ENCODE measurements at places on chromosomes 2 and 18.

DNA sequence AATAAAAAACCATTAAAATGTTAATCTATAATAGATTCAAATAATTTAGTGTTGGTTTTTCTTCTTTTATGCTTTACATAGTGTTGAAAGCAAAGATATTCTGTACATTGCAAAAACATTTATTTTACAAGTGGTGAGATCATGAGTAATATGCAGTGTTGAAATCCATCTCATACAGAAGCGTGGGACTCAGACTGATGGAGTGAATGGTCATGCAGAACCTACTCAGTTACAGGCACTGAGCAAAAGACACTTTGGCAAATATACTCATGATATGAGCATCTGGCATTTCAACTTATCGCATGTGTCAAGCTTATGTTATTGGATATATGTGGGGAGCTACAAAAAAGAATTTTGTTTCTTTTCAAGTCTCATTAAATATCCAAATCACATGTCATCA, 620.2 kb upstream of the NETO1 start:
- DNase-seq = peak; percentile 33

- no peak for DNase-seq
Measured at GRCh38 chr2:10002681-10003080, 40.7 kb upstream of the KLF11 start.

DNA sequence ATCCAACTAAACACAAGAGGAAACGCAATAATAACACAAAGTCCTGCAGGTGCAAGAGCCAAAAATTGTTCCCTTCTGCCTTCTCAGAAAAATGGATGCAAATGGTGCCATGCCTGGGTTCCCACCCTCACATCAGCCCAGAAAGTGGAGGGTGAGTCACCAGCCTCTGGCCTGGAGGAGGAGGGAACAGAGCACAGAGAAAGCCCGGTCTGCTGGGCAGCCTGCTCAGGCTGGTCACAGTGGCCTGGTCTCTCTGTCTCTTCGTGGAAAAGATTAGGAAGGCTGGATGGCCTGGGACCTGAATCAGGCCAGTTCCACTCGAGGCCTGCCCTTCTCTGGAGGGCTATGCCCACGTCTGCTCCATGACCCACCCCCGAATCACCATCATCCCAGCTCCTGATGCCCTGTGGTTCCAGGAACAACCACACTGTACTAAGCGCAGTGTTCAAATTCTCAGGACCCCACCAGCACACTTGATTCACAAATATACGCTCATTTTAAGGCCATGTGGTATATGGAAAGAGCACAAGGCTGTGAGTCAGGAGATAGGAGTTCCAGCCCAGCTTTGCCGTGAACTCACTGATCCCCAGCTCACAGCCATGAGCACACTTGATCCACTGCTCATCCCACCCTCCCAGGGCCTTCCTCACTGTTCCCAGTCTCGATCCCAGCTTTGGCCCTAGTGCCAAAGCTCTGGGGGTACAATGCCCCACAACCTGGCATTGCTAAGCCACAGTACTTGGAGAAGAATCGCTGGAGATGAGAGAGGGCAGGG, 82.1 kb downstream of the ZBTB7C start:
- DNase-seq = peak; percentile 66

DNA sequence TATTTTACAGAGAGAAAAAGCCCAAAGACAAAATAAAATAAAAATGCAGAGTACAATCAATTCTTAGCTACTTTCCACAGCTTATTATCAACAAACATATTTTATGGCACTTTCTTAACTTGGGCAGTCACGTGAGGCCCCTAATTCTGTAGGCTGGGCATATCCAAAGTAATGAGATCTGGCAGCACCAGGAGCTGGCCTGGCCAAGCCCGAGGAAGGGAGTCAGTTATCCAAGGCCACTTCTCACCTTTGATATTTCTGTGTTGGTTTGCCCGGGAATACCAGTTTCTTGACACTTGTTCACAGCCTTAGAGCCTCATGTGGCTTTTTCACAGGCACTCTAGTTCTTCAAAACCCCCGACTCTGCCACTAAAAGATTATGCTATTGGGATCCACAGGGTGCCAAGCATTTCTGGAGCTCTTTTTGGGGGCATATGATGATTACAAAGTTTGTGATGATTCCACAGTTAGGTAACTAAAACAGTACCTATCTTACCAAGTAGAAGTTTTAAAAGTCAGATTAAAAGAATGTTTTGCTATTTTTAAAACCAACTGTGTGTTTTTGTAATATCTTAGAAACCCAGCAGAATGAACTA, 90.4 kb downstream of the MEP1B start:
- DNase-seq = no peak

DNA sequence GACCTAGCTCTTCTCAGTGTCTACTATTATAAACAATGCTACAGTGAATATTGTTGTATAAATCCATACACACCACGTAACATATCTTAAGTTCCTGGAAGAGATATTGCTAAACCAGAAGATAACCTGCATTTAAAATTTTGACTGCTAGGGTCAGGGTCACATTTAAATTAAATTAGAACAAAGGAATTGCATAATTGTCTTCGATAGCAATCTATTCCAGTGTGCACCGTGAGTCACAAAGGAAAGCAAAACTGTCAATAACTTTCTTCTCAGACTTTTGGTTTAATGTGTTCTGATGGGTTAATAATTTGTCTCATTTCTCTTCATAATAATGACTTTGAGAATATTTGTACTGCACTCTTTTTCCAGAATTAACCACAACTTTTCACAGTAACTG, 4.2 kb downstream of the GEN1 start:
- no peak for DNase-seq

DNA sequence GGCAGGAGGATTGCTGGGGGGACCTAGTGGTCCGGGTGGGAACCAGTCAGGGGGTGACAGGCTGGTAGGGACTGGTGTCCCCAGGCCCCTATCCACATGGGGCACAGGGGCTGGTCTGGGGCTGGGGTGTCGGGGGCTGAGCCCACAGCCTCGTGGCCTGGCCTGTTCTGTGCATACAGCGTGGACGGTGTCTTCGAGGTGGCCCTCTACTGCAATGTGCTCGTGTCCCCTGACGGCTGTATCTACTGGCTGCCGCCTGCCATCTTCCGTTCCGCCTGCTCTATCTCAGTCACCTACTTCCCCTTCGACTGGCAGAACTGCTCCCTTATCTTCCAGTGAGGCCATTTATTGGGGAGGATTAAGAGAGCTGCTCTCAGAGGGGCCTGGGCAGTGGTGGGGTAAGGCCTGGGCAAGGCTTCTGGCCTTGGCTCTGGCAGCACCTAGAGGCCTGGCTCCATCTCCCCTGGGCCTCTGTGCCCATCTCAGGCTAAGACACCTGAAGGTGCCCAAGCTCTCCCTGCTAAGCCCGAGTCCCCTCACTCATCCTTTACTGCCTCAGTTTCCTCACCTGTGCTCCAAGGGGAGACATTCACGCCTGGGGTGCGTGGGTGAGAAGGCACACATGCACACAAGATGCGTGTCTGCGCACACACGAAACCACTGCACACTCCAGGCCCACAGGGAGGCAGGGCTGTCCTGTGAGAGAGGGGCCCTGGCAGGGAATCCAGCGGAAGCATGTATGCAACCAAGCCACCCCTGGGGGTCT, 1.9 kb downstream of the CHRNG start:
- DNase-seq = no peak

GRCh38 chr18:46497129-46497528, 159.9 kb downstream of the LOXHD1 start:
- peak; percentile 13 for DNase-seq

GRCh38 chr2:218024871-218025270, 22.1 kb upstream of the TNS1 start:
- DNase-seq = no peak

DNA sequence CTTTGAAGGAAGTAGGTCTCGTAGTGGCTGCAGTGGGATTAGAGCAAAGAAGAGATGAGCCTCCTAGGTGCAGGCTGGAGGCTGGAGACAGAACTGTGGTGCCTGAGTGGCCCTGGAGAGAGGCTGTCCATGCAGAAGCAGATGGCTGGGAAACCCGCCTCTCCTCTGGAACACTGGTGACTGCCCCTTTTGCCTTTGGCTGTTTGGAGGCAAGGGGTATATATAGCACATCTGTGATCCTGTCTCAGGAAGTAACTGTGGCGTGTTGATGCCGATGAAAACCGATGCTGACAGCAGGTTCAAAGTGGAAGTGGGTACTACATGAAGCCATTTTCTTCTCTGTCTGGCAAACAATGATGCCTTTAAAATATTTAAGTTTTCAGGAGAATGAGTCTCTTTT, 43.5 kb downstream of the SLC9A2 start:
- no peak for DNase-seq

DNA sequence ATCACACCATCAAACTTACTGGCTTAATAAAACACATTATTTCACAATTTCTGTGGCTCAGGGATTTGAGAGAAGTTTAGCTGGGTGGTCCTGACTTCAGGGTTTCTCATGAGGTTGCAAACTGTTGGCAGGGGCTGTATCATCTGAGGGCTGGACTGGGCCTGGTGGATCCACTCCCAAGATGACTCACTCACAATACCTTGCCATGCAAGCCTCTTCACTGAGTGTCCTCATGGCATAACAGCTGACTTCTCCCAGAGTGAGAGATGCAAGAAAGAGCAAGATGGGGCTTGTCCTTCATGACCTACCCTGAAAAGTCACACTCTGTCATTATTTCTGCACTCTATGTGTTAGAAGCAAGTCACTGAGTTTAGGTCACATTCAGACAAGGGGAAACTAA, 73.8 kb downstream of the AQP4 start:
- DNase-seq = no peak

GRCh38 chr2:1282552-1282951, 130.7 kb upstream of the TPO start:
- DNase-seq = no peak

GRCh38 chr2:107354175-107354574, 468.2 kb upstream of the ST6GAL2 start:
- DNase-seq = no peak

DNA sequence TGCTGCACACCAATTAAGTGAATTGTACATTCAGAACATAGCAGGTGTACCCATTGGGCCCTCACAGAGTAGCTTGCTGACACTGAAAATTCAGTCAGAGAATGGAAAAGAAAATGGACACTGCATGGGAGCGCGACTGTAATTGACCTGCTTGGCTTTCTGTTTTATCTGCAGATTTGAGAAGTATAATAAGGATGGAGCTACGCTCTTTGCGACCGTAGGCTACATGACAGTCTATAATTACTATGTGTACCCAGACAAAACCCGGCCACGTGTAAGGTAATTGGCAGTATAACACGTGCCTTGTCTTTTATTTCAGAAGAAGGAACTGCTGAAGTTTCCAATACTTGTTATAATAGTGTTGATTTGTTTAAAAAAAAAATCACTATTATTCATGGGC, 33.5 kb upstream of the METAP1D start:
- no peak for DNase-seq

- no peak for DNase-seq
Measured at GRCh38 chr2:228503731-228504130, 322.2 kb upstream of the SPHKAP start.

DNA sequence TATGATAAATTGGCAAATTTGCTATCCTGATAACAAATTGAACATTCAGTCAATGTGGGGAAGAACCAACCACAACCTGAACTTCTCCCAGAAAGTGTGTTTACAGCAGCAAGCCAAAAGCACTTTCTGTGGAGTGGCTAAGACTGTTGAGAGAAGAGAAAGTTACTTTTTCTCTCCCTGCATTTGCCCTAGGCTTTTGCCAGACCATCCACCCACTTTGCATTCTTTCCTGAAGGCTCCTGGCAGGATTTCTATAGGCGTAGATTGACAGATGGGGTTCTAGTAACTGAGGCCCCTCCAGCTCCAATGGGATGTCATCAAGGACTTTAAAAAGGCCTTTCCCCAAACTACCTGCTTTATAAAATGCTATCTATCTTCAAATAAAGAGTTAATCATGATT, 215.2 kb downstream of the GULP1 start:
- no peak for DNase-seq

DNA sequence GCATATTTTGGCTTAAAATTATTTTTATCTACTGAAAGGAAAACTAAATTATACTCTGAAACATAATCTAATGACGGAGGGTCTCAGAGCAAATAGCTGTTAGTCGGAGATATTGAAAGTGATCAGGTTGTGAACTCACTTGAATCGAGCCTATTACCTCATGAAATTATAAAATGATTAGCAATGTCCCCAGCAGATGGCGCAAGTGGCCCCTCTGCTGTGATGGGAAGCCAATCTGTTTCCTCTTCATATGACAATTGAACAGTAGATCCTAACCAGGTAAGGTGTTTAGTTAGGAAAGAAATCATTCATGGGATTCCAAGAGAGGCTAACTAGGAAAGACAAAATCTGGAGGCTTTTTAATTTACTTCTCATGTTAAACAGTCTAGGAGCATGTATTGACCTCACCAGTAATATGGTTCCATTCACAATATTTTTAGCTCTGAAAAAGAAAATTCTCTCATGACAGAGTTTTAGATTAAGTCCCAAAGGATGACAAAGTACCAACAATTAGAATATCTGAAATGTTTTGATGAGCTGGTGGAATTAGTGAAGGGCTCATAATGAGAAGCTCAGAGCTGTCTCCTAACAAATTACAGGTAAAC, 29.9 kb upstream of the MPPE1 start:
- DNase-seq = peak; percentile 71

DNA sequence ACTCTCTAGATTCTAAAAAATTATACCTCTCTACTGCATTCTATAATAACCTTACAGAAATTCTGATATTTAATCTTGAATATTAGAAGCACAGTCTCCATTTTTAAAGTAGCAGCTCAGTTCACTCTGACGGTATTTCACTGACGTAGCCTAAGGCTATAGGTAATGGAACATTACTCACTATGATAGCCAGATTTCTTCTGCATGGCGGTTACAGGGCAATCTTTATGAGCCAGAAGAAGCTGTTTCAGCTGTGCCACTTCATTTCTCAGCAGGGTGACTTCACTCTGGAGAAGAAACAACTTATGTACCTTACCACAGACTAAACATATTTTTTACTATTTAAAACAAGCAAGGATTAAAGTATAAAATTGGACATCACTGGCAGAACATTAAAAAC, 75.3 kb upstream of the CHN1 start:
- peak; percentile 13 for DNase-seq

DNA sequence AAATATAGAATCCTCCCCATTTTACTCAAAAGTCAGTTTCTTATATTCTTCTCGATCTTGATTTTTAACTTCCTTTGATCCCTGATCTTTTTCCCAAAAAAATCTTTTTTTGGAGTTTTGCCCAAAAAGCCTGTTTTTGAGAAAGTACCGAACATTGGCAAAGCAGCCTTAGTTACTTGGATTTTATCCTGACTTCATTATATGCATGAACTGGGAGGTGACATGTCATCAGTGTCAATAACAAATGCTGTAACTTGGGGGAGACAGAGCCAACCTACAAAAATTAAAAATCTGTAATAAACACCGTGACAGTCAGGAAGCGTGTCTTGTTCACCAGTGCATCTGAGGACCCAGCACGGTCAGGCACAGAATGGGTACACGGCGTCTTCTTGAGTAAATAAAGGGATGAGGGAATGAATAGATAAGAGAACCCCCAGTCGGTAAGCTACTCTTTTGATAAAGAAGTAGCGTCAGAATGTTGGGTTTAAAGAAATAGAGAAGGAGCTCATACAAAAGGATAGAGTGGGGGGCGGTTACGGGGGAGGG, 24.9 kb downstream of the TRAPPC12 start:
- no peak for DNase-seq
